ENCODE measurements at places on chromosomes 7 and 10.

DNA sequence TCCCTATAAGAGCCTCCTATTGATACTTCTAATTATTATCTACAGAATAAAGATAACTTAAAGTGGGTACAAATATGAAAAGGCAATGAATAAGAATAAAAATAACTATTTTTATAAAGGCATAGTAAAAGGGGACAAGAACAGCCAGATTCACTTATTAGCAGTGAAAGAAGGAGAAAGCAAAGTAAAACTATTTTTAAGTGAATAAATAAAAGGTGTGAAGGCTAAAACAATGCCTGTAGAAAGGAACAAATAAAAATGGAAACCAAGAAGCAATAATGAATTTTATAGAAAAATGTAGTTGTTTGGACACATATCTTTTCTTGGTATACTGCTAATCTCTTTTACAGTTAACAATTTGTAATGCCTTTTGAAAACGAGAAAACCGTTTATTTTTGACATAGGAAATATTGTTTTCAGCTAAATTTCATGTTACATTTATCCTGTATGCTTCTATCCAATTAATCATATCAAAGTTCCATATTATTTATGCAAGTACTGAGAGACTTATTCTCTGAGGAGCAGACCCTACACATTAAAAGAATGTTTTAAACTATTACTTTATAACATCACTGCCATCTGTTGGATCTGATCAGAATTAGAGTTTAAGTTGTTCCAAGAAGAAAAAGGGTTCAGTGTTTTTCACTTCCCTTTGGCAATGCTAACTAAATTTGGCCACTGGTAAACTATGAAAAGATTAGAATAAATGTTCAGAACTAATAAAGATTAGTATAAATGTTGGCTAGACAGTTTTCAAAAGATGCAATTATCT is 59.1 kb downstream of the ARMC3 start:
- DNase-seq: no peak

GRCh38 chr10:3935141-3935540 is 150.1 kb upstream of the KLF6 start:
- no peak for DNase-seq

DNA sequence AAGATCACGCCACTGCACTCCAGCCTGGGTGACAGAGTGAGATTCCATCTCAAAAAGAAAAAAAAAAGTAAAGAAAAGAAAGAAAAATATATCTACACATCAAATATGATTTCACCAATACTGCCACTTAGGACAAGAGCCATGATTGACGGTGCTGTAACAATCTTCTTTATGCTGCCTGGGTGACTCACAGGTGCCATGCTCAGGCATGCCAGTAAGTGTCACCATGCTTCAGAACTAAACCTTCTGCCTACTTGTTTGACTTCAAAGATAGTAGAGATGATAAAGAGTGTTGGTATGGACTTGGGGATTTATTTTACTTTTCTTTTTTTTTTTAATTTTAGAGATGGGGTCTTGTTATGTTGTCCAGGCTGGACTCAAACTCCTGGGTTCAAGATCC is 33.6 kb upstream of the DNMBP start:
- no peak for DNase-seq

- DNase-seq: no peak
Measured at GRCh38 chr10:131971591-131971990, 10.1 kb downstream of the BNIP3 start.

GRCh38 chr7:142177869-142178268 is 66.4 kb downstream of the MGAM2 start:
- no peak for DNase-seq

GRCh38 chr10:29001801-29002200 is 287.1 kb upstream of the LYZL1 start:
- DNase-seq: no peak

- DNase-seq: no peak
Measured at GRCh38 chr10:118207470-118208007, 134.6 kb downstream of the FAM204A start.
